ENCODE measurements at places on chromosomes 6 and 20. TPM values are rescaled to one million over a fixed set of nuclear protein-coding genes. Genes with fewer than 3 reads are reported as not detected.

SNRNP48 gene
- 5.2 TPM for polyA plus RNA-seq

ULBP1 gene
- 0.47 TPM for polyA plus RNA-seq

RTN4IP1 gene
- 19.3 TPM for polyA plus RNA-seq

DNA sequence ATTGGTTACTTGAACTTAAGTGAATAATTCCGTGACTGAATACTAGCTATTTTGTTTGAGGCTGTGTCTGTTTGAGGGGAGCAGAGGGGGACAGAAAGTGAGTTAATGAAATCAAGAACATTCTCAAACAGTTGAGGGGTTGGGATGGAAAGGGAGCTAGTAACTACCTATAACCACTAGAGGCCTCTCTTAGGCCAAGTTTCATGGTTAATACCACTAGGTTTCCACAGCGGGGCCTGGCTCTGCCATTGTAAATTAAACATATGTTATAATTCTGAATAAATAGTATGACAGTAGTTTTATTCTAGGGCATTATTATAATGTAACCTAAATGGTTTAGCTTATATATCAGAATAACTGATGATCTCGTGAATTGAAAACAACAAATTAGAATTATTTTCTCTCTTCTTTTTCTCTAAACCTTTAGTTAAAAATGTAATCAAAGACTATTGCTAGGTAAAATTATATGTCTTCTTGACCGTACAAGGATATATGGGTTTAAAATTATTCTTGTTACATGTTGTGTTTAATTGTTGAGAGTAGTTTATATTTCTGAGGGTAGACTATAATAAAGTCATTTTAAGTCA lies 108.1 kb downstream of the BCKDHB start:
- H3K4me1 ChIP-seq = no peaks in the 10 kb centered on the region
- H3K4me3 ChIP-seq = no peak overlapping the region
- DNase-seq = no peak
- no peak overlapping the region for H3K27ac ChIP-seq
- no peaks in the 10 kb centered on the region for H3K36me3 ChIP-seq

CST4 gene
- not detected for polyA plus RNA-seq

CGAS gene
- 1.1 TPM for polyA plus RNA-seq

- no peaks in the 10 kb centered on the region for H3K36me3 ChIP-seq
- DNase-seq = no peak
- no peaks in the 10 kb centered on the region for H3K27me3 ChIP-seq
- no peak overlapping the region for H3K4me3 ChIP-seq
- H3K27ac ChIP-seq = no peak overlapping the region
Observed at GRCh38 chr20:39516964-39517363, 554.8 kb downstream of the DHX35 start.

All from kidney (tissue), 22 donors.